Ureter (tissue), 1 donor: ENCODE measurements at places on chromosomes 6 and 20. TPM values are rescaled to one million over a fixed set of nuclear protein-coding genes. Genes with fewer than 3 reads are reported as not detected.

- DNase-seq: no peak
Observed at GRCh38 chr6:39812853-39813533, 20.8 kb downstream of the DAAM2 start.

- no peak for DNase-seq
Observed at GRCh38 chr6:84554706-84555105, 209.7 kb downstream of the TBX18 start.

DNA sequence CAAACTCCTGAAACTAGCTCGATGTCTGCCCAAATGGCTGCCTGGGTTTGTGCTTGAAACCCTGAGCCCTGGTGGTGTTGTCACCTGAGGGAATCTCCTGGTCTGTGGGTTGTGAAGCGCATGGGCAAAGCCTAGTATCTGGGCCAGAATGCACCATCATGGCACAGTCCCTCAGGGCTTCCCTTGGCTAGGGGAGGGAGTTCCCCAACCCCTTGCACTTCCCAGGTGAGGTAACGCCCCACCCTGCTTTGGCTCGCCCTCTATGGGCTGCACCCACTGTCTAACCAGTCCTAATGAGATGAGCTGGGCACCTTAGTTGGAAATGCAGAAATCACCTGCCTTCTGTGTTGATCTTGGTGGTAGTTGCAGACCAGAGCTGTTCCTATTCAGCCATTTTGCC, 152.9 kb upstream of the MAP3K7 start:
- DNase-seq: no peak

- peak; percentile 14 for DNase-seq
Observed at GRCh38 chr20:53940360-53940702, 130.1 kb downstream of the BCAS1 start.

ZBP1 gene
- total RNA-seq: 2.4 TPM
